ENCODE measurements at places on chromosomes 12 and 14.

GRCh38 chr14:77224212-77224611 lies 42.6 kb downstream of the TMEM63C start:
- no peak for DNase-seq

GRCh38 chr12:14216405-14217294 lies 148.8 kb upstream of the ATF7IP start:
- DNase-seq = no peak

DNA sequence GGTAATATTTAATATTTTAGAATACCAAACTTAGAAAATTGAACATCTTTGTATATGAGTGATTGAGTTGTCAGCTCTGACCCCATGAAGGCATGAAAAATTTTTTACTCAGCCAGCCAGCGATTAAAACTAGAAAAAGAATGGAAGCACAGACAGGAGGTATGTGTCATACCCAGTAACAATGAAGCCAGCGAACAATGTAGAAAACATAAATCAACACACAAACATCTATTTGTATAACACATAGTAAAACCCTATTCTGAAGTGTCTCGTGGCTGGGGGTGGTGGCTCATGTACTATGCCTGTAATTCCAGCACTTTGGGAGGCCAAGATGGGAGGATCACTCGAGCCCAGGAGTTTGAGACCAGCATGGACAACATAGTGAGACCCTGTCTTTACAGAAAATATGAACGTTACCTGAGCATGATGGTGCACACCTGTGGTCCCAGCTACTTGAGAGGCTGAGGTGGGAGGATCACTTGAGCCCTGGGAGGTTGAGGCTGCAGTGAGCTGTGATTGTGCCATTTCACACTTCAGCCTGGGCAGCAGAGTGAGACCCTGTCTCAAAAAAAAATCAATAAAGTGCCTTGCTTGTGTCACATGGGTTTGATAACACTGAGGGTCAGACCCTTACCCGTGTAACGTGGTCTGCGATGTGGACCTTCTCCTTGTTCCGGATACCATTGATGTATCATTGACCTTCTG lies 5.9 kb downstream of the TCTN2 start:
- DNase-seq = no peak

GRCh38 chr12:131851741-131852550 lies 23.8 kb downstream of the MMP17 start:
- no peak for DNase-seq

GRCh38 chr12:66072135-66072534 lies 58.4 kb downstream of the LLPH start:
- DNase-seq = no peak

DNA sequence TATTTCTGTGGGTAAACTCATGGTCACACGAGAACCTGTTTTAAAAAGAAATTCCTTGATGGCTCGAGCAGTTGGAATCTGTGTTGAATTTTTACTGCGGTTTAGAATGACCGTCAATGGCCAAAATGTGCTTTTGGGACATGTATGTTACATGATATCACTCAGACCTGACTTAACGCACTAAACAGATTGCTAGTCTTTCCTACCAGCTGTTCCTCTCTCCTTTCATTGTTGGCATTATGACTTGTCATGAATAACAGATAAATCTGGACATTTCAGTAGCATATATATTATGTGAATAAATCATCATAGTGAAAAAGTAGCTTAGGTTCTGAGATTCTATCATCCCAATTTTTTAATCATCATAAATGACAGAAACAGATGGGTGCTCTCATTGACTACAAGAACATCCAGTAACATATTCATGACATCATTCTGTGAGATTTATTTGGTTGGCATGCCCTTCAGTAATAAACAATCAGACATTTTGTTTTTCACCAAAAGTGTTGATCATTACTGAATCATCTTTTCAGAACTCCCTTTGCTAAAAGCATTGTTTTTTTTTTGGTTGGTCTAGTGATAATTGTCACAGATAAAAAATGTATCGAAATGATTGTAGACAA lies 57.9 kb upstream of the NAV3 start:
- no peak for DNase-seq

GRCh38 chr12:81079280-81080076 lies 1.6 kb downstream of the ACSS3 start:
- DNase-seq = no peak

DNA sequence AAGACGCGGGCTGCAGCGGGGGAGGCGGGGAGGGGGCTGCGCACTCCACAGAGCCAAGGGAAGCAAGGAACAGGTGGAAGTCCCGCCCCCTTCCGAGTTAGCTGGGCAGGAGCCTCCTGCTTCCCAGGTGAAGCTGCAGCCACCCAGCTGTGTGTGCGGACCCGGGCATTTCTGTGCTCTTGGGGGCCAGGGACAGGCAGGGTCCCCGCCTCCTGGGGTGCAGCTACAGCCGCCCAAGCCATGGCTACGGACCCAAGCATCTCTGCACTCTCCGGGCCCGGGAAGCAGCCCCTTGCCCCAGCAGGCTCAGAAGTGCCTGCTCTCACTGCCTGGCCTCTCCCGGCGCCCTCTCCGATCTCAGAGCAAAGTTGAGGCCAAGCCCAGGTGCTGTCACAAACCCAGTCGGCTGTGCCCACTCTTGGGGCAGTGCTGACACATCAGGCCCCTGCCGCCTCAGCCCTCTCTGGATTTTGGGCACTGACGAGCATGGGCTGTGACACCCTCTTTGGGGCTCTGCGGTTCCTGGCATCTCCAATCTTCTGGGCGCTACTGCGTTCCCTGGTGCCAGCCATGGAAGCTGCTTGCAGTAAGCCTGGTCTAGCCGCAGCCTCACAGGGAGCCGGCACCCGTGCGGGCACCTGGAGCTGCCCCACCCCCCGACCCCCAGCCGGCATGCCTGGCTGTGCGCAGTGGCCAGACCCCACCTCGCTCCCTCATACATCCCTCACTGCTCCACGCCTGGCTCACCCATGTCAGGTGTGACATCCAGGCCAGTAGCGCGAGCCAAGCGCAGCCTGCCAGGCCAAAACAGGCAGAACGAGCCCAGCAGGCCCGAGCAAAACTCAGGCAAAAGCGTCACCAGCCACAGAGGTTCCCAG lies 8.5 kb upstream of the MGAT4C start:
- no peak for DNase-seq

- no peak for DNase-seq
Measured at GRCh38 chr12:46209170-46209569, 59.7 kb downstream of the SLC38A1 start.

- no peak for DNase-seq
Measured at GRCh38 chr12:49220972-49221371, 32.1 kb upstream of the TUBA1A start.

DNA sequence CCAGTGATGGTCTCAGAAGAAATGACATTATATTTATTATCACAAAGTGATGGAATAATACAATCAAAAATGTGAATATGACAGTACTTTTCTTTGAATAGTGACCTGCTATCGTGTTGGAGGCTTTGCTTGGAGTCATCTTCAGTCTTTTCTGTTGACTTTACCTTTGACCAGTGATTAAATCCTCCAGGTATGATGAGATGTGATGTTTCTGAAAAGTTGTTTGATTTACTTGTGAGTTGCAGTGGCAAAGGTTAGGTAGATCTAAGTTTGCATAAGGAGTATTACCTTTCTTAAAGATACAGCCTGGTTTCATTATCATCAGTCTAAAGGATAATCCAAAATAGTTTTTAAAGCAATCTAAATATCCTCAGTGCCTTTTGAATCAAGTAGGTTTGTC lies 4.6 kb downstream of the TCP11L2 start:
- DNase-seq = no peak

GRCh38 chr12:75863533-75863932 lies 168.0 kb downstream of the PHLDA1 start:
- DNase-seq = no peak

DNA sequence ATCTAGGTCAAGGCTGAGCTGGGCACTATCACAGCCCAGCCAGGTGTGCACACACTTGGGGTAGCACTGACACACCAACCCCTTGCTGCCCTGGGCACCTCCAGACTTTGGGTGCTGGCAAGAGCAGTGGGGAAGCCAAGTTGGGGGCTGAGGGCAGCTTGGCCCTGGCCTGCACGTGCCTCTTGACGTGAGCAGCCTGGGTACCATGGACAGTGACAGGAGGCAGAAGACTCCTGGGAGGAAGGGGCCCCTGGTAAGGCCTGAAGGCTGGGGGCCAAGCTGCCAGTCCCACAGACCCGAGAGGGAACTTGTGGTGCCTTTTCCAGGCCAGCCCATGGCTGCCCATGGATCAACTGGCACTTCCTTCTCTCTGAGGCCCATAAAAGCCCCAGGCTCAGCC lies 124.1 kb upstream of the SFSWAP start:
- DNase-seq = no peak

- DNase-seq = no peak
Measured at GRCh38 chr14:22305607-22306006, 283.4 kb downstream of the DAD1 start.

DNA sequence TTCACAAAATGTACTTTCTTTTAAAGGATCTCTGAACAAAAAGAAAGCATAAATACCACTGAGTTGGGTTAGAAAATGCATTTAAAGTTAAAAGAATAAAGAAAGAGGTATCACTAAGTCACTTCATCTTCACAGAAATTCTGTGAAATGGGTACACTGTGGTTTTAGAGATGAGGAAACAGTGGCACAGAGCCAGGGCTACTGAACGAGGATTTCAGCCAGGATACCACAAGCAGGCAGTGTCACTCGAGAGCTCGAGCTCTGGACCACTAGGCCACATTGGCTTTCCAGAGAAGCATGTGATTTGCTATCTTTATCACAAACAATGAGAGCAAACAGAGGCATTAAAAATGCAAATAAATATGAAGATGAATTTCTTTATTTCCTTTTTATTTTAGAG lies 51.0 kb downstream of the WDHD1 start:
- no peak for DNase-seq

GRCh38 chr12:47851303-47851952 lies 31.7 kb upstream of the HDAC7 start:
- DNase-seq = no peak
